ENCODE measurements at places on chromosomes 2 and 18. TPM values are rescaled to one million over a fixed set of nuclear protein-coding genes. Genes with fewer than 3 reads are reported as not detected.

GRCh38 chr18:36368889-36369288, 71.4 kb downstream of the FHOD3 start:
- peak; percentile 63 for DNase-seq

- DNase-seq: no peak
Measured at GRCh38 chr18:21490748-21491147, 109.8 kb downstream of the ESCO1 start.

- DNase-seq: no peak
Measured at GRCh38 chr18:59810183-59810582, 89.6 kb upstream of the PMAIP1 start.

Gene STK39
- 9.6 TPM for total RNA-seq

- peak; percentile 82 for DNase-seq
Measured at GRCh38 chr2:168521053-168521741, 65.1 kb downstream of the CERS6 start.

Gene TMEM131
- total RNA-seq: 29.9 TPM
